Effector memory CD8-positive, alpha-beta T cell (primary cell): ENCODE measurements at places on chromosomes 2 and 18.

DNA sequence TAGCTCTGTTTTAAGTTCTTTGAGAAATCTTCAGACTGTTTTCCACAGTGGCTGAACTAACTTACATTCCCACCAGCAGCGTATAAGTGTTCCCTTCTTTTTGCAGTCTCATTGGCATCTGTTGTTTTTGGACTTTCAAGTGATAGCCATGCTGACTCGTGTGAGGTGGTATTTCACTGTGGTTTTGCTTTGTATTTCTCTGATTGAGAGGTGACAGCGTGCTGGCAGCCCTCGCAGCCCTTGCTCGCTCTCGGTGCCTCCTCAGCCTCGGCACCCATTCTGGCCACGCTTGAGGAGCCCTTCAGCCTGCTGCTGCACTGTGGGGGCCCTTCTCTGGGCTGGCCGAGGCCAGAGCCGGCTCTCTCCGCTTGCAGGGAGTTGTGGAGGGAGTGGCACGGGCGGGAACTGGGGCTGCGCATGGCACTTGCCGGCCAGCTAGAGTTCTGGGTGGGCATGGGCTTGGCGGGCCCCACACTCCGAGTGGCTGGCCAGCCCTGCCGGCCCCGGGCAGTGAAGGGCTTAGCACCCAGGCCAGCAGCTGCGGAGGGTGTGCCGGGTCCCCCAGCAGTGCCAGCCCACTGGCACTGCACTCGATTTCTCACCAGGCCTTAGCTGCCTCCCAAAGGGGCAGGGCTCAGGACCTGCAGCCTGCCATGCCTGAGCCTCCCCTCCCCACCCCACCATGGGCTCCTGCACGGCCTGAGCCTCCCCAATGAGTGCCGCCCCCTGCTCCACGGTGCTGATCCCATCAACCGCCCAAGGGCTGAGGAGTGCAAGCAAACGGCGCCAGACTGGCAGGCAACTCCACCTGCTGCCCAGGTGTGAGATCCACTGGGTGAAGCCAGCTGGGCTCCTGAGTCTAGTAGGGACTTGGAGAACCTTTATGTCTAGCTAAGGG, 151.8 kb downstream of the IRS1 start:
- H3K4me1 ChIP-seq = peaks cover 10% of the 10 kb centered on the region
- DNase-seq = no peak
- H3K27me3 ChIP-seq = peaks cover 13% of the 10 kb centered on the region
- H3K36me3 ChIP-seq = no peaks in the 10 kb centered on the region
- H3K4me3 ChIP-seq = no peak overlapping the region
- H3K27ac ChIP-seq = no peak overlapping the region

DNA sequence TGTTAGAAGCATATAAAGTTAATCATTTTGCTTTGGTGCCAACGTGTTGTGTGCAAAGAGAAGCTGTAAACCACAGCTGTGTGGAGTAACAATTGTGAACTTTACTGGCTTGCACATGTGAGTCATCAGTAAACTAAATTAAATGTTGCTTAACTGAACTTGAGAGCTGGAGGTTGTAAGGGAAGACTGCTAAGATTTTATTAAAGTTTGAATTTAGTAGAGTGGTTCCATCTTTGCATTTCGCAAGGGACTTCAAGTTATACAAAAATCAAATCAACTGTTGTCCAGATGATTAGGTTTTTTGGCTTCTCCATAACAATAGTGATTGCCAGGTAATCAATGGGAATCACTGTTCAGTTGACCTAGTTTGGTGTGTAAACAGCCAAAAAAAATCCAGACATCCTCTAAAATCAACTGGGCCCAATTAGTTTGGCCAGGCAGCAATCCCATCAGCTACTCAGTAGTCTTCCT, 247.4 kb downstream of the MYO3B start:
- H3K27me3 ChIP-seq = no peaks in the 10 kb centered on the region
- H3K4me1 ChIP-seq = peaks cover 17% of the 10 kb centered on the region
- H3K4me3 ChIP-seq = no peak overlapping the region
- no peak for DNase-seq

DNA sequence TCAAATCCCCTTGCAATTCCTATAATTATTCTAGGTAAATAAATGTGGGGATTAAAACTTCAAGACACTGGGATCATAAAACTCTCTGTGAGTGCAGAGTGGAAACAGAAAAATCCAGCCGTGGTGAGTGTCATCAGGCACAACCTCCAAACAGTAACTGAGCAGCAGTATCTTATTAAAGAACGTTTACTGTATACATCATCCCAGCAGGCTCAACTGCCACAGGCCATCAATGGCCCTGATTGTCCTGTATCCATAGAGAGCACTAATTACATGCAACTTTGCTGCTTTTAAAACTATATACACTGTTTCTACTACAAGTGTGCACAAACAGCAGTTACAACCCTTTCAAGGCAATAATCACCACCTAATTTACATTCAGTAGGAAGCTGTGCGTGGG, 23.9 kb downstream of the GAREM1 start:
- no peaks in the 10 kb centered on the region for H3K36me3 ChIP-seq
- DNase-seq = no peak
- no peak overlapping the region for H3K27ac ChIP-seq
- no peaks in the 10 kb centered on the region for H3K27me3 ChIP-seq
- H3K4me3 ChIP-seq = no peak overlapping the region

DNA sequence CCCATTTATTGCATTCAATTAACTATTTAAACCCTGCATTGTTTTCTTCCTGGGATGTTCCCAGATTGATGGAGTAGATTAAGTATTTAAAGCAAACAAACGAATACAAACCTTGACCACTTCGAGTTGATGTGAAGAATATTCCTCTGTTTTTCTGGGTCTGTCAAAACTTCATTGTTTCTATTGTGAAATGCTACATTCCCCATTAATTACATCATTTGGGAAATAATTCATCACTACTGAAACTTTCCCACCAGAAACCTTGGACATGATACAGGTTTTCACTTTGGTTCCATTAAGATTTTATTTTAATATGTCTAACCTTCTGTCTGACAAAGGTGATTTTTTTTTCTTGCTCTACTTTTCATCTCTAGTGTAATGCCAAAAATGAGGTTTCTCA, 365.1 kb upstream of the ETAA1 start:
- no peak overlapping the region for H3K4me3 ChIP-seq
- H3K36me3 ChIP-seq = no peaks in the 10 kb centered on the region
- no peaks in the 10 kb centered on the region for H3K4me1 ChIP-seq
- H3K27ac ChIP-seq = no peak overlapping the region
